ENCODE measurements at places on chromosomes 5 and 9.

DNA sequence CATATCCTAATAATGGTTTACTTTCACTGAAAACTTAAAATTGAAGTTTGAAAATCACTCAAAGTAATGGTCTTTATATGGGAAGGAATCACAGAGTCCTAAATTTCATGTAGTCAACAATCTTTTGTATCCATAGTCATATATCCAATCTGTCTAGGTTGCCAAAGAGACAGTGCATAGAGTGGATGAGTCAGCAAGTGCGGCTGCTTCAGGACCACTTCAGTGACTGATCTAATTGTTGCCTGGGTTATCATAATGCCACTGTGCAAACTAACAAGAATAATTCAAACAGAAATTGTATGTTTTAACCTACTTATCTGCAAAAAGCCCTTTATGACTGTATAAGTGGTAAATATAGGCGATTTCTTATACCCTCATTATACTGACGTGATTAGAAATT is 211.3 kb upstream of the PRR16 start:
- DNase-seq, result no peak

GRCh38 chr5:65394087-65394486 is 87.6 kb downstream of the ADAMTS6 start:
- no peak for DNase-seq

DNA sequence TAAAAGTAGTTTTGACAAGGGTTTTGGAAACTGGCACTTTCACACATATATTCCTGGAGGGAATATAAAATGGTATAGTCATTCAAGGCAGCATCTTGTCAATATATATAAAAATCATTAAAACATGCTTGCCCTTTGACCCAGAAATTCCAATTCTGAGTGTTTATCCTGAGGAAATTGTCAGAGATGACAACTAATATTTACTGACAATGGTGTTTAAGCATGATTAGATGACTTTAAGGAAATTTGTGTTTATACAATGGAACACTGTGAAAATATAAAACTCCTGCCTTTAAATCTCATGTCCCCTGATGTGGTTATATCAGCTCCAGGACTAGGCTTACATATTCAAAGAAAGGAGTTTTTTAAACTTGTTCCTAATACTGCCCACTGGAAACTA is 25.6 kb downstream of the PCSK1 start:
- DNase-seq, result no peak

GRCh38 chr5:173968154-173968797 is 20.7 kb upstream of the C5orf47 start:
- no peak for DNase-seq

GRCh38 chr9:120710110-120710981 is 3.9 kb downstream of the MEGF9 start:
- peak; percentile 88 for DNase-seq
